ENCODE measurements at places on chromosomes 2 and 18.
A peak's percentile ranks its signal among the peaks of the same experiment; 100 is the strongest.

- no peak for DNase-seq
These were observed 98.0 kb downstream of the ANKRD44 start for GRCh38 chr2:197212344-197213262.

DNA sequence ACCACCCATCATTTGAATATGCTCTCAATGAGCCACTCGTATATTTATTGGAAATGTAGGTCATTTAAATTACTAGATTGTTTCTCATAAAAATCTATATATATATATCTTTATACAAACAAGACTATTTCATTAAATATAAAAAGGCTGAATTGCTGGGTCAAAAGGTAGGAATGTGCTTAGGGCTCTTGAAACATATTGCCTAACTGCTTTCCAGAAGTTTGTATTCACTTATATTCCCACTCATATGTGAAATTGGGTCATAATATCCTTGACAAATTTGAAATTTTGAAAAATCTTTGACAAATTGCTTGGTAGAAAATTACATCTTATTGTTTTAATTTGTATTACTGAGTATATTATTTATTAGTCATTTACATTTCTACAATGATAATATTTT, 999.8 kb upstream of the CDH2 start:
- DNase-seq = no peak

GRCh38 chr18:9787036-9787435, 78.9 kb downstream of the RAB31 start:
- peak; percentile 68 for DNase-seq

- DNase-seq = no peak
These were observed 19.3 kb upstream of the TMEM18 start for GRCh38 chr2:696463-696862.

DNA sequence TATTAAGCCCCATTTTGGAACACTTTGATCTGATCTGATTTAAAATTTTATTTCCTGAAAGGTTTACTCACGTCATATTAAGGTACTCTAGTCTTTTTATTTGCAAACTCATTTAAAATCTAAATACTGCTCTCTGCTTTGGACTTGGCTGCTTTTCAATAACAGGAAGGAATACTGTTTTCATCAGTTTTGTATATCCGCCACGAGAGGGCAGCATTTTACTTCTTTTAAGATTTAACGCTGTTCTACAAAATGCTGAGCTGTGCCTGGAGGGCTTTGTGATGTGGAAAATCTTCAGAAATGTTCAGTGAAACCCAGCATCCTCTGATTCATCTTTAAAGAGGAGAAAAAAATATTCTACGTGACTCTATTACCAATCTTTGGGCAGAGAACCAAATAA, 37.5 kb upstream of the SLC38A11 start:
- peak; percentile 91 for DNase-seq

DNA sequence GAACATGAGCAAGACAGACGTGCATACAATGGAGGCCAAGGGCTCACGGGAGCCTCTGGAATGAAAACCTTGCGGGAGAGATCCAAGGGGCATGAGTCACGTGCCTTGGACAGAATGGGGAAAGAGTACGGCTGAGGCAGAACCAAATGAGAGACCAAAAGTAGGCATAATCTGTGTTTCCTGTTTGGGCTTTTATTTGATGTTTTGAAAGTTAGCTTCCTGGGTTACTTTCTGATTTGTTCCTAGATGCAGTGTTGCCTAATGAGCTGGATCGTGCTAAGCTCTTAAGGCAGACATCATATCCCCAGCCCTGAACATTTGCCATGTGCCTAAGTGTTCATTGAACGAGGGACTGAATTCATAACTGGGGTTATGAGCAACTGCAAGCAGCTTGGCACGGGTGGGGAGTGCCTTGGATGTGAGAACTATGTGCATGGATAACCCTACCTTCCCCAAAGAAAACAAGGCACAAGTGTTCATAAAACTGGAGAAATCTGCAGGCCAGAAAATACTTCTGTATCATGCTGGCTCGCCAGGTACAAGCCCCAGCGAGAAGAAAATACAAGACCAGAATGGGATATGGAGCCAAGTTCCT, 60.3 kb upstream of the RPL31 start:
- peak; percentile 77 for DNase-seq

DNA sequence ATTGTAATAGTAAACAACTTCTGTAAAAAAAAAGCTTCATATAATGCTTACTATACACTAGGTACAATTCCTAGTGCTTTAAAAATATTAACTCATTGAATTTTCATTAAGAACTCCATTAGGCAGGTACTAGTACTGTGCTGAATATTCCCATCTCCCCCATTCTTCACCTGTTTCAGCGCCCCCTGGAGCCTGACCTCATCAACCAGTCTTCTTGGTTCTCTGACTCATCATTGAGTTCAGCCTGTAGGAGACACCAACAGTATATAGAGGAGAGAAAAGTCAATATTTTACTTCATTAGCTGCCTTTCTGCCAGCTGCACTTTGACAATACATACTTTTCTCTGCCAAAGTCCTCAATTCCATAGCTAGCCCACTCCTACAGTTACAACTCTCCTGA, 1009.9 kb upstream of the KLHL29 start:
- no peak for DNase-seq

- DNase-seq = peak; percentile 44
These were observed 11.8 kb downstream of the RTN4 start for GRCh38 chr2:55038428-55038827.

- DNase-seq = no peak
These were observed 5.1 kb upstream of the TTR start for GRCh38 chr18:31586616-31587015.

DNA sequence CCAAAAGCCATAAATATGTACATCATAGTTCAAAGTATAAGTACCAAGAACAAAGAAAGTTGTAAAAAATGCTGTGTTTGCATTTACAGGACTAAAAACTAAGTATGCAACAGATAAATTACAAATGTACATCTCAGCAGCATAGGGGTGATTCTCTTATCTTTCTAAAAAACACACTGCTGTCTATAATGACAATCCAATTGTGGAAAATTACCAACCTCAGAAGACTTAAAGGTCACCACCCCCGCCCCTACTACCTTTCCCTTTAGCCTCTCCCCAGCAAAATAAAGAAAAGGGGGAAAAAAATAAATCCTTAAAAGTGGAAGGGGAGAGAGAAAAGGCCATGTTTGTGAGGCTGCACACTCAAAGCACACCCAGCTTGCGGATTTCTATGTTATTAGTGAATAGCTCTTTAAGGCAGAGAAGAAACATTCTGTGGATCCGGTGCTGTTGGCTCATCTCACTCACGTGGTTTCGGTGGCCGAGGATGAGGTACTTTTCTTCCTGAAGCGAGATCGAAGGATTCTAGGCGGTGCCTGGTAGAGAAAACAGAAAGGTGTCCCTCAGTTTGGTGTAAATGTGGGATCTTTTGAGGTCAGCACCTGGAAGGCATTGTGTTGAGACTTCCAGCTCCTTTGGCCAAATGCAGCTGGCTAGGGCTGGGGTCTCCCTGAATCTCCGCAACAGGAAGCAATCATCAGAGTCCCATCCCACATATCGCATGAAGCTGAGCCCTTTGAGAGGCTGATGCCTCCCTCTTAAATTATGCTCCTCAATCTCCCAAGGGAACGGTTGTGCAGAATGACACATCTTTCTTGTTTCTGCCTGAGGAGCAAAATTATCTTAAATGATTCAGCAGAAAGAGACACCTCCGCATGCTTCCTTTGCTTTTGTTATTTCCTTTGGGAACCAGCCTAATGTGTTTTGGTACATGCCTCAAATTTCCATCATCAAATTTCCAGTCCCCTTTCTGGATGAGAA, 17.6 kb downstream of the MRPL35 start:
- DNase-seq = peak; percentile 81

- no peak for DNase-seq
These were observed 2.1 kb upstream of the TOGARAM2 start for GRCh38 chr2:28979041-28979440.

DNA sequence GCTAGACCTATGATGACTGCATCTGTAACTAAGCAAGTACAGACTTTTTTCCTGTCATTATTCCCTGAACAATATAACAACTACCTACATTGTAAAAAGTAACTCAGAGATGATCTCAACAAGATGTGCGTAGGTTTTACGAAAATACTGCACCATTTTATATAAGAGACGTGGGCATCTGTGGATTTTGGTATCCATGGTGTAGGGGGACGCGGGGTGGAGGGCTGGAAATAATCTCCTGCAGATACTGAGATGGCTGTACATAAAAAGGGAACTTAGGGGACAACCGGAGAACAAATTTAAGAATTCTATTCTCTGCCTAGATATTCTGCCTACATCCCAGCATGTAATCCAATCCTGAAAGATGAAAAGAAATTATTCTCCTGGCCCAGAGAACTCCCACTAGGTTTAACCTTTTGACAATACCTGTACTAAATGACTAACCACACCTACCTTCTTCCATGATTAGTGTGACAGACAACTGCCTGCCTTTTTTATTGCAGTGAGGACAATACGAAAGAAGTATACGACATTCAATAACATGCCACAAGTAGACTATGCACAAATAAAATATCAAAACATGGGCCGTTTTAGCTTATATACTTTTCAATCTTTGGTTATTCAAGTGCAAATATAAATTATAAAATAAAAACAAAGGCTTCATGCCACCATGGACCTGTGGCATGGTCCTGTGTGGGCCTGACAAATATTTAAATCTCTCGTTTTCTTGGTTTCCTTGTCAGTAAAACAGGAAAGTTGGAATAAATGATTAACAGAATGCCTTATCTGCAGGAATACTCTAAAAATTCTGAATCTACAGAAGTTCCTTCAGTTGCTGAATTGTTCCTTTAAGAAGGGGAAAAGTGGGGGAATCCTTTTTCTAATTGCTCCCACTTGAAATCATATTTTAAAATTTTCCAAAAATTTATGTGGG, 46.3 kb downstream of the RTN4 start:
- no peak for DNase-seq

DNA sequence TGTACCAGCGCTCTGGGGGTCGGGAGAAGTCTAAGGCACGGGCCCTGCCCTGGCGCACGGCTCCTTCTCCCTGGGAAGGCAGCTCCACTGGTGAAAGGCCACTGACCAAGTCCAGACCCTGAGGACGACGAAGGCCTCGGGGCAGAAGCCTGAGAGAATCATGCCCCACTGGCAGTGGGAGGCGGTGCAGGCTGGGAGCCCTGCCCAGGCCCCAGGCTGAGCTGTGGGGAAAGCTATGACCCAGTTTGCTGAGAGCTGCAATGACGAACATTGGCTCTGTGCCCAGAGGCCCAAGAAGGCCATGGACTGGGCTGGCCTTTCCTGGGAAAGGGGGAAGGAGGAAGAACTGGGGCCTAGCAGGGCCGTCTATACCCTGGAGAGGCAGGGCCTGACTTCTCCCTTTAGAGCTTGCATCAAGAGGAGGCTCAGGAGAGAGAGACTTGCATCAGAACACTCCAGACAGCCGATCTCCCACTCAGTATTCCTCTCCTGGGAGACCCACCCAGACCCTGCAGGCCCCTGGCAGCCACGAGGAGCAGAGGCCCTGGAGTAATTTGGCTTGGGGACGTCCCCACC, 32.9 kb downstream of the HS1BP3 start:
- DNase-seq = peak; percentile 95

DNA sequence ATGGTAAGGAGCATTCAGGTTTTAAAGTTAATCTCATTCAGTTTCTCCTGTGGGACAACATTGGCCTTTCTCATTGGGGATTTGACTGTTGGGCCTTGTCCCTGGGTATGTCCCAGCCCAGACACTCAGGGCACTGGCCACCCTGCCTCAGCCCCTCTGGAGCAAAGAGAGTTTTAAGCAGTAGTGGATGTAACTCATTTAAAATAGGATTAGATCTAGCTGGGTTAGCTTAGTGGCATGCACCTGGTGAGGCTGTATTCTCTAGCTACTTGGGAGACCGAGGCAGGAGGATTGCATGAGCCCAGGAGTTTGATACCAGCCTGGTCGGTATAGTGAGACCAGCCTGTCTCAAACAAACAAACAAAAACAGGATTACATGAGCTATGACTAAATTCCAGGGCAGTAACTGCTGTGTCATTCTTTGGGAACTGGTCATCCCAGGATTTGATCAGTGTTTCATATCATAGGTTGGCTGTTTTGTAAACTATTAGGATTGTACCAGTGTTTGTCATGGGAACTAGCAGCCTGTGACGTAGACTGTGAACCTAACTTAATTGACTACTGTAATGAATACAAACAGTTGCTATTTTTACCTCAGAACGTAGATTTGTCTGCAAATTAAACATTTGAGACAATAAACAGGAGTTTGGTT, 12.5 kb downstream of the INPP4A start:
- DNase-seq = peak; percentile 64

- no peak for DNase-seq
These were observed 89.5 kb upstream of the ODC1 start for GRCh38 chr2:10537522-10538199.

Measured in fibroblast of skin of right biceps (primary cell).